NCI-H187 treated with DMSO at 0.1 percent for 48 hours (cell line): ENCODE measurements at places on chromosomes 3 and 15.

GRCh38 chr3:79015854-79016253, 751.9 kb downstream of the ROBO1 start:
- no peak for DNase-seq

DNA sequence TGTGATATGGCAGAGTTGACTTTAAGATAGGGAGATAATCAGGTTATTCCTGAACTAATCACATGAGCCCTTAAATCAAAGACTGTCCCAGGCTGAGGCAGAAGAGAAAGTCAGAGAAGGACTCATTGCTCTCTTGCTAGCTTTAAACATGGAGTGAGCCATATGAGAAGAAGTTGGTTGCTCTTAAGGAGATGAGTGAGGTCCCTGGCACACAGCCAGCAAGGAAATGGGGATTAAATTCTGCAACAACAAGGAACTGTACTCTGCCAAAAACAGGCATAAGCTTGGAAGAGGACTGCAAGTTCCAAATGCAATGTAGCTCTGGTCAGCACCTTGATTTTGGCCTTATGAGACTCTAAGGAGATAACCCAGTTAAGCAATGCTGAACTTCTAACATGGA, 457.0 kb downstream of the PLOD2 start:
- no peak for DNase-seq

GRCh38 chr3:130838898-130839600, 54.8 kb upstream of the ATP2C1 start:
- DNase-seq = no peak

DNA sequence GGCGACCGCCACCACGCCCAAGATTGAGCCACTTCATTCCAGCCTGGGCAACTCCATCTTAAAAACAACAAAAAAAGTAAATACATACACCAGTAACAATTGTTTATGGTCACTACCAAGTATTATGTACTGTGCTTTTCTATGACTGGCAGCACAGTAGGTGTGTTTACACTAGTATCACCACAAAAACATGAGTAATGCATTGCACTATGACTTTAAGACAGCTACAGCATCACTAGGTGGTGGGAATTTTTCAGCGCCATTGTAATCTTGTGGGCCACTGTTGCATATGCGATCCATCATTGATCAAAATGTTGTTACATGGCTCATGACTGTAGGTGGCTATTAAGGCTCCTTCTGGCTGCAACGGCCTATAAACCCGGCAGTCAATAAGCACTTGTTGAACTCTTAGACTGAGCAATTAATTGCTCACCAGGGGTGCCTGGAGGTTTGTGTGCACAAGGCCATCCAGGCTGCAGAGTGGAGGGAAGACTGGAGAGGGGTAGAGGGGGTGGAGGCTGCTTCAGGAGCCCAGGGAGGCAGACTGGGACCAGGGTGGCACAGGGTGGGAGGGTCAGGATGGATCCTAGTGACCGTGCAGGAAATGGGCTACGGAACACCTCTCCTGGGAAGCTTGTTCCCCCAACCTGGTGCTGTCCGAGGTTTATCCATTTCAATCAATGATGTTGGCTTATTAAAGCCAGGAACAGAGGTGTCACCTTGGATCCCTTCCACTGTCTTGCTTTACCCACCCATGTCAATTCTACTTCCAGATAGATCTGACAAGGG, 17.9 kb upstream of the COPG1 start:
- no peak for DNase-seq

GRCh38 chr3:160163229-160163878, 61.9 kb upstream of the C3orf80 start:
- DNase-seq = no peak

- no peak for DNase-seq
These were observed 149.8 kb upstream of the GBE1 start for GRCh38 chr3:81911221-81911620.

- no peak for DNase-seq
These were observed 1.5 kb downstream of the VWA5B2 start for GRCh38 chr3:184230603-184231528.

DNA sequence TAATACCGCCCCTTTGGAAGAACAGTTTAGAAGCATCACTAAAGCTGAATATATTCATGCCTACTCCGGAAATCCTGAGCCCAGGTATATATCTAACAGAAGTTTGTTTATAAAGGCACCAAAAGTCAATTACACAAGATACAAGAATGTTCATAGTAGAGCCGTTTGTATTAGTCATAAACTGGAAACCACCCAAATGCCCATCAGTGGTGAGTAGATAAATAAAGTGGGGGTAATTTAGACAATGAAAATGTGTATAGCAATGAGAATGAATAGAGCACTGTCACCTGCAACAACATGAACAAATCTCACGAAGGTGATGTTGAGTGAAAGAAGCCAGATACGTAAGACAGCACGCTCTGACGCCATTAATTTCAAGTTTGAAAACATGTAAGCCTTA, 68.3 kb upstream of the GLCE start:
- DNase-seq = no peak

DNA sequence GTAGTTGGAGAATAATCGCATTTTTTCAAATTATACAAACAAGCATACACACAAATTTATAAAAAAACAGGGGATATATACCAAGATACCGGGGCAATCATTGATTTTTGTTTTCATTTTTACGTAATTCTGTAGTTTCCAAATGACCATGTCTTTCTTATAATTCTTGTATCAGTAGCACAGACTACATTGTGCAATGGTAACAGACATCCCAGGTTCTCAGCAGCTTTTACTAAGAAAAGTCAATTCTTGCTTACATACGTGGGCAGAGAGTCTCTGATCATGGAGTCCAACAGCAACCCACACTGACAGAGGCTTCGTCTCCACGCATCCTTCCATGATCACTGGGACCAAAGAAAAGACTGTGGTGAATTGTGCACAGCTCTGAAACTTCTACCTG, 441.3 kb downstream of the TBL1XR1 start:
- no peak for DNase-seq

GRCh38 chr3:137116619-137117018, 158.8 kb downstream of the IL20RB start:
- DNase-seq = no peak

- DNase-seq = no peak
These were observed 132.6 kb downstream of the NR2F2 start for GRCh38 chr15:96462768-96463750.

- no peak for DNase-seq
These were observed 116.0 kb downstream of the XXYLT1 start for GRCh38 chr3:195154793-195155535.
